ENCODE measurements at places on chromosomes 2 and 18. TPM values are rescaled to one million over a fixed set of nuclear protein-coding genes. Genes with fewer than 3 reads are reported as not detected.

WNT10A gene
- not detected for polyA plus RNA-seq

APCDD1 gene
- polyA plus RNA-seq = 12.2 TPM

CELF4 gene
- 0.88 TPM for polyA plus RNA-seq

SLC19A3 gene
- polyA plus RNA-seq = 0.87 TPM

TLX2 gene
- polyA plus RNA-seq = not detected

OSBPL1A gene
- not detected for polyA plus RNA-seq

LYPD6B gene
- polyA plus RNA-seq = 4.5 TPM

KLHL41 gene
- polyA plus RNA-seq = 2,744 TPM

FASTKD2 gene
- 25.0 TPM for polyA plus RNA-seq

NFATC1 gene
- 12.6 TPM for polyA plus RNA-seq

IL18R1 gene
- polyA plus RNA-seq = 0.32 TPM

RGPD3 gene
- polyA plus RNA-seq = not detected

COLEC11 gene
- not detected for polyA plus RNA-seq

FBXO11 gene
- polyA plus RNA-seq = 45.5 TPM

ABCB11 gene
- 0.04 TPM for polyA plus RNA-seq

DNAJC27 gene
- polyA plus RNA-seq = 8.8 TPM

ALPG gene
- polyA plus RNA-seq = not detected

VAMP5 gene
- 38.8 TPM for polyA plus RNA-seq

LRP2 gene
- polyA plus RNA-seq = 0.21 TPM

ALPI gene
- not detected for polyA plus RNA-seq

AMER3 gene
- not detected for polyA plus RNA-seq

INO80C gene
- 16.9 TPM for polyA plus RNA-seq

C2orf81 gene
- polyA plus RNA-seq = 1.8 TPM

SPTBN1 gene
- 273 TPM for polyA plus RNA-seq

ASNSD1 gene
- polyA plus RNA-seq = not detected

COL6A3 gene
- 166 TPM for polyA plus RNA-seq

CD226 gene
- 1.5 TPM for polyA plus RNA-seq

GALNT14 gene
- 2.8 TPM for polyA plus RNA-seq

PRKAG3 gene
- polyA plus RNA-seq = 14.4 TPM

DNAH6 gene
- 0.12 TPM for polyA plus RNA-seq

NGEF gene
- not detected for polyA plus RNA-seq

FAHD2B gene
- polyA plus RNA-seq = 9.0 TPM

SIX3 gene
- not detected for polyA plus RNA-seq

SERPINB10 gene
- 0.32 TPM for polyA plus RNA-seq

IL37 gene
- polyA plus RNA-seq = not detected

ZNF516 gene
- 35.7 TPM for polyA plus RNA-seq

VWA3B gene
- polyA plus RNA-seq = 2.3 TPM

TFPI gene
- polyA plus RNA-seq = 54.7 TPM

MCFD2 gene
- 50.4 TPM for polyA plus RNA-seq

CMPK2 gene
- not detected for polyA plus RNA-seq

MROH2A gene
- polyA plus RNA-seq = not detected

FHOD3 gene
- polyA plus RNA-seq = 34.7 TPM

CCDC93 gene
- 43.1 TPM for polyA plus RNA-seq

NR4A2 gene
- 3.3 TPM for polyA plus RNA-seq

TMEM178A gene
- 18.7 TPM for polyA plus RNA-seq

ATP6V1B1 gene
- polyA plus RNA-seq = 1.0 TPM

ARHGAP25 gene
- 4.6 TPM for polyA plus RNA-seq

DSG2 gene
- not detected for polyA plus RNA-seq

TBR1 gene
- polyA plus RNA-seq = 0.04 TPM

ANKRD30B gene
- not detected for polyA plus RNA-seq

MOCOS gene
- 0.15 TPM for polyA plus RNA-seq

All from muscle of arm (tissue), 14 donors.